CD4-positive, alpha-beta T cell (primary cell): ENCODE measurements at places on chromosomes 5 and 9.

DNA sequence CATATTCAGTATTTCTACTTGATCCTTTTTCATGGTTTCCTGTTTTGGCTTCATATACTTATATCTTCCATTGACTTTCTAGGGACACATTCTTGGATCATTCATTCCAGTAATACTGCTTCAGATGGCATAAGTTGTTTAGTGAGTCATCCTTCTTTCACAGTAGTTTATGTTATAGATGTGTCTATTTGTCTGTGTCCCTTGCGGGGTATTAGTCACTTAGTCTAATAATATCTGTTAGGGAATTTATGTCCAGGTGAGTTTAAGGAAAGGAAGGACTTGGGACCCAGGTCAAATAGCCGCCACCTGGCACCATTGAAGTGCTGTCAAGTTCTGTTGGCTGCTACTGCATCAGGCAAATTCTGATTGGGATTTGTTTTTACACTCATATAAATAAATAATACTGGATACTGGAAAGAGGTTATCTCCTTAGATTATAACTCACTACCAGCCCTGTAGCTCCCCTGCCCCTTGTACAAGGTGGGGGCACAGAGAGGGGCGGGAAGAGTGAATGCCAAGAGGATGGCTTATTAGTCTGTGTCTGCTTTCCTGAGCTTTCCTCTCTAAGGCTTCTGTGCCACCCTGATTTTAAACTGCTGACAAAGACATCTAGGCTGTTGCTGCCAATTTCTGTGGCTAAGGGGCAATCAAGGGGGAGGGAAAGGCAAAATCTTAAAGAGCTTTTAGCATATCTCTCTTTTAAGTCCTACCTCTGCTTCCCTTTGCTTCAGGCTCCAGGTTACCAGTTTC lies 64.9 kb downstream of the CDC42SE2 start:
- peaks cover 31% of the 10 kb centered on the region for H3K4me1 ChIP-seq
- H3K36me3 ChIP-seq = peaks cover 23% of the 10 kb centered on the region
- DNase-seq = no peak
- H3K4me3 ChIP-seq = no peak overlapping the region

DNA sequence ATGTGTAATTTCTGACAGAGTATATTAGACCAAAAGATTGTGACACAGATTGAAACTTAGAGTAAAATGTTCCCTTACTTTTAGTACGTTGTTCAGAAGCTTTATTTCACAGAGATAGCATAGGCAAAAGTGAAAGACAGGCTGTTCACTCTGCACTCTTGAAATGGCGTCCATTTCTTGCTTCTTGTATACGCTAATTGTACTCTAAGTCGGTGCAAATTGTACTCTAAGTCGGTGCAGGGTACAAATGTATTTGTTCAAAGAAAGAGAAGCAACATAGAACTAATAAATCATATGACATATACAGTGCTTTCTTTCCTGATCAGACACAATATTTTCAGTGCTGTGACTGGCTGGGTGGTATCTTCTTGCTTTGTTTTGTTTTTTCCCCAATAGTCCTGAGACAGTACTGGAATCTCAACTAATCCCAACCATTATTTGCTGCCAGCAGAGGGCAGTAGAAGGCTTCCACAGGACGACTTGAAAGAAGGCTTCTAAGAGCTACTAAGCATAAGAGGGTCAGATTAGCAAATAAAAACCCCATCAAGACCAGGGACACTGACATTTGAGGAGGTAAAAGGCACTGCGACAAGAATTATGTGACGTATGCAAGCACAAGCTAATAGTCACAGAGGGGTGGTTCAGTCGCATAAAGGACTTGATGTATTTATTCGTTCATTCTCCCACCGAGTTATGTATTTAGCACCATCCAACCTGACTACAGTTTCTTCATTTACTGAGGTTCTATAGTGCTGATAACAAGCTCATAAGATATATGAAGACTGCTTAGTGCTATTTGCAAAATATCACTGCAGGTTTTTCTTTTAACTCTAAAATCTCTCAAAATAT lies 831.8 kb downstream of the TAF11L14 start:
- no peak overlapping the region for H3K27ac ChIP-seq
- no peak overlapping the region for H3K4me3 ChIP-seq
- DNase-seq = no peak
- H3K36me3 ChIP-seq = no peaks in the 10 kb centered on the region
- no peaks in the 10 kb centered on the region for H3K27me3 ChIP-seq

DNA sequence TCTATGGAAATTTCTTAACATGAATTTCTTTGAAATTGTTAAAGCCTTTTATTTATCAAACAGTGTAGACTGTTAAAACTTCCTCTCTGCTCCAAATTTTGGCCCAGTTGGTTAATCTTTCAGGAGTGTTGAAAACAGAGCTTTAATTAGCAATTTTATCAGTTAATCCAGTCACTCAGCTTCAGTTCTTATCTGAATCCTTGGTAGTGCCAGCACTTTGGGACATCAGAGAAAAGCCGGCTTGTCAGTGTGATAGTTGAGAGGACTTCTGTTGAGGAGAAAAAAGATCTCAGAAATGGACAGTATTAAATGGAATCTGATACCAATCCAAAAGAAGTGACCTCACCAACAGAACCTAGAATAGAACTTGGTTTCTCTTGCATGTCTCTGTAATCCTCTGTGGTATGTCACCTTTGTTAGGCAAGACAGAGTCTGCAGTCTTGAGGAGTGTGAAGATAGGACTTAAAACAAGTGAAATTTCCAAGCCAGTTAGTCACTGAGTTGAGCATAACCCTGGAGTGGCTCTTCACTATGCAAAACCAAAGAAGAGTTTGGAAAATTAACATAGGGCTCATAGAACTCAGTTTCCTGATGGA lies 251.8 kb downstream of the NNT start:
- no peak overlapping the region for H3K4me3 ChIP-seq
- H3K36me3 ChIP-seq = no peaks in the 10 kb centered on the region
- no peaks in the 10 kb centered on the region for H3K27me3 ChIP-seq
- H3K27ac ChIP-seq = no peak overlapping the region
- no peaks in the 10 kb centered on the region for H3K4me1 ChIP-seq
- DNase-seq = no peak

DNA sequence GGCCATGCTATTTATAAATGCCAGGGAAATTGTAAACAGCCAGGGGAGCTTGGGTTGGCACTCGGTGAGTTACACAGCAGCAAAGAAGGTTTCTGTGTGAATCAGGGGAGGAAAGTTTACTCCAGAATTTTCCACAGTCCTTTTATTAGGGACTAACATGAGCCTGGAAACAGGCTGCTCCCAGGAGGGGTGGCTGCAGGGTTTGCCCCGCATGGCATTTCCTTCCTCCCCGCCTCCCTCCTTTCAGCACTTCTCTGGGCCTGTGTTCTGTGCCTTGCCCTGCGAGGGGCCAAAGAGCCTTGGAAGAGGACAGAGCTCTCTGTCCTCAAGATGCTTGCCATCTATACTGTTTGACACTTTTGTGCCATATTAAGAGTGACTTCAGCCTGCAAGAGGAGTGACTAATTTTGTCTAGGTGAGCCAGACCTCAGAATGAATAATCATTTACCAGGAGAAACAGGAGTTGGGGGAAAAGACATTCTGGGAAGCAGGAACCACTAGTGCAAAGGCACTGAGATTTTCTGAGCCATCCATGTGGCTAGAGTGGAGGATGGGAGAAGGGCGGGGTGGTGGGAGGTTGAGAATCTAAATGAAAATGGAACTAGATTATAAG lies 1.8 kb downstream of the GSN start:
- no peak overlapping the region for H3K4me3 ChIP-seq
- peaks cover 19% of the 10 kb centered on the region for H3K4me1 ChIP-seq
- H3K36me3 ChIP-seq = no peaks in the 10 kb centered on the region

- no peaks in the 10 kb centered on the region for H3K27me3 ChIP-seq
- peaks cover 9% of the 10 kb centered on the region for H3K4me1 ChIP-seq
- H3K36me3 ChIP-seq = no peaks in the 10 kb centered on the region
- no peak overlapping the region for H3K27ac ChIP-seq
- no peak overlapping the region for H3K4me3 ChIP-seq
- no peak for DNase-seq
Measured at GRCh38 chr5:172868436-172868923, 34.4 kb downstream of the ERGIC1 start.

- no peak for DNase-seq
- H3K27me3 ChIP-seq = no peaks in the 10 kb centered on the region
- no peak overlapping the region for H3K4me3 ChIP-seq
- H3K27ac ChIP-seq = peak overlapping the region; percentile 49
Measured at GRCh38 chr5:151202381-151203139, 21.3 kb downstream of the CCDC69 start.

DNA sequence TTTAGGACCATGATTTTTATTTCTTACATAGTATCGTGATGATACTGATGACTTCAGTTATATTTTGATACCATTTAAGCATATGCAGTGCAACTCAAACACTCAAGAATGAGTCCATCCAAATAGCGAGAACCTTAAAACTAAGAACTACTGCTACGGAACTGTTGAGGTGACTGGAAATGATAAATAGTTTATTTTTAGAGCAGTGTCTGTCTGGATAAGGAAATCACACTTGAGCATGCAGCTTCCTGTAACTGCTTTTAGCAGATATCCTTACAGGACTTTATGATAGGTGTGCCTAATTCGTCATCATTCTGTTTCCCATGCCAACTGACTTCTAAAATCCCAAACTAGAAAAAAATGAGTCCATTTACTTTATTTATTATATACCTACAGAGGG lies 85.5 kb downstream of the ADGRV1 start:
- no peak overlapping the region for H3K27ac ChIP-seq
- H3K4me1 ChIP-seq = no peaks in the 10 kb centered on the region
- DNase-seq = no peak
- H3K27me3 ChIP-seq = no peaks in the 10 kb centered on the region
- H3K4me3 ChIP-seq = no peak overlapping the region

- H3K27me3 ChIP-seq = no peaks in the 10 kb centered on the region
- peak overlapping the region; percentile 66 for H3K27ac ChIP-seq
- peak overlapping the region; percentile 34 for H3K4me3 ChIP-seq
- peak; percentile 73 for DNase-seq
Measured at GRCh38 chr5:62256161-62257019, 49.6 kb upstream of the KIF2A start.

DNA sequence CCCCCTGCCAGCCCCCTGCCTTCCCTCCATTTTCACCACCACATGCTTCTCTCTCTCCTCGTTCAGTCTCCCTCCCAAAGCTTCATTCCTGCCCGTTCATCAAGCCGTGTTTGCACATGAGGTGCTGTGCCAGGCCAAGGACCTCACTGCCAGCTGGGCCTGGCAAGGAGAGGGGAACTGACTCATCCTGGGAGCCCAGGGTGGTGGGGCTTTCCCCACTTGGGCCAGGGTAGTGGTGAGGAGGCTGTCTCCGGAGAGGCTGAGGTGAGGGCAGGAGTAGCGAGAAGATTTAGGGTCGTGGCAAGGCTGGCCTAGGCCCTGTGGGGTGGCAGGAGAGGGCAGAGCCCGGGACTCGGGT lies 30.4 kb upstream of the NOTCH1 start:
- H3K27me3 ChIP-seq = no peaks in the 10 kb centered on the region
- no peaks in the 10 kb centered on the region for H3K36me3 ChIP-seq
- no peaks in the 10 kb centered on the region for H3K4me1 ChIP-seq
- no peak overlapping the region for H3K27ac ChIP-seq
- DNase-seq = no peak
- H3K4me3 ChIP-seq = no peak overlapping the region

GRCh38 chr9:120156376-120156775 lies 423.6 kb downstream of the CDK5RAP2 start:
- DNase-seq = no peak
- H3K4me3 ChIP-seq = no peak overlapping the region
- no peaks in the 10 kb centered on the region for H3K4me1 ChIP-seq
- no peak overlapping the region for H3K27ac ChIP-seq
- H3K36me3 ChIP-seq = no peaks in the 10 kb centered on the region

- no peaks in the 10 kb centered on the region for H3K27me3 ChIP-seq
- H3K27ac ChIP-seq = no peak overlapping the region
- H3K36me3 ChIP-seq = peaks cover 47% of the 10 kb centered on the region
- H3K4me1 ChIP-seq = peaks cover 25% of the 10 kb centered on the region
Measured at GRCh38 chr9:33472171-33472880, 1.4 kb downstream of the NOL6 start.

DNA sequence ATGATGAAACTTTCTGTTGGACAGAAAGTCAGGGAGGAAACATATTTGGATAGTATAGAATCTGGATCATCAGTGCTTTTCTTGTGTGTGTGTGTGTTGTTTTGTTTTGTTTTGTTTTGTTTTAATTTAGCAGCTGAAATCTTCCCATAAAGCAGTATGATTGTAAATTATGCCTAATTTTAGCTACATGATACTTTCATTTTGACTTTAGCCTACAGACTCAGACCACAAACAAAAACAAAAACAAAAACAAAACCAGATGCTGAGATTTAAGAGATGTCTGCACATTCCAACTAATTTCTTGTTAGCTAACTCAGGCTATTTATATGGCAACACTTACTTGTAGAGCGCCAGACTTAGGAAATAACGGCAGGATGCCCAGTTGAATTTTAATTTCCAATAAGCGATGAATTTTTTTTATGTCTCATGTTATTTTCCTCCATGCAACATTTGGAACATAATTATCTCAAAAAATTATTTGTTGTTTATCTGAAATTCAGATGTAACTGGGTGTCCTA lies 119.5 kb upstream of the TRPC7 start:
- H3K4me1 ChIP-seq = no peaks in the 10 kb centered on the region
- no peak overlapping the region for H3K27ac ChIP-seq
- H3K27me3 ChIP-seq = no peaks in the 10 kb centered on the region
- DNase-seq = no peak

DNA sequence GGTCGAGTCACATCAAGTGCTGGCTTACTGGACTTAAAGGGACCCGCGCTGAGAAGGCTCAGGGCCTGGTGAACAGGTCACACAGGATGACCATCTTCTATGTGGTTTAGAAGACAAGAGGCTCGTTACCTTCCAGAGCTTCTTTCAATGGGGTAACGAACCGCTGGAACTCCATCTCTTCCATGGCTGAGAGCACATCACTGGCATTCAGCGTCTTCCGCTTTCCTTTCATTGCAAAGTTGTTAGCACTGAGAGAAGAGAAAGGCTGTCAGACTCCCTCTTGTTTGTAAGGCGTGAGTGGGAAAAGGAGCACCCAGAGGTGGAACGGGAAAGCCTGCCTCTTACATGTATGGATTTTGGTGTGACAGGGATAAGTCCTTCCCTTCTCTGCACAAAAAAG lies 994 bp downstream of the POLE3 start:
- H3K4me1 ChIP-seq = peaks cover 19% of the 10 kb centered on the region
- DNase-seq = no peak
- H3K27me3 ChIP-seq = no peaks in the 10 kb centered on the region
- H3K27ac ChIP-seq = peak overlapping the region; percentile 94

GRCh38 chr5:58056546-58056945 lies 403.3 kb downstream of the PLK2 start:
- H3K27me3 ChIP-seq = no peaks in the 10 kb centered on the region
- H3K27ac ChIP-seq = no peak overlapping the region
- H3K4me1 ChIP-seq = no peaks in the 10 kb centered on the region
- H3K36me3 ChIP-seq = no peaks in the 10 kb centered on the region

DNA sequence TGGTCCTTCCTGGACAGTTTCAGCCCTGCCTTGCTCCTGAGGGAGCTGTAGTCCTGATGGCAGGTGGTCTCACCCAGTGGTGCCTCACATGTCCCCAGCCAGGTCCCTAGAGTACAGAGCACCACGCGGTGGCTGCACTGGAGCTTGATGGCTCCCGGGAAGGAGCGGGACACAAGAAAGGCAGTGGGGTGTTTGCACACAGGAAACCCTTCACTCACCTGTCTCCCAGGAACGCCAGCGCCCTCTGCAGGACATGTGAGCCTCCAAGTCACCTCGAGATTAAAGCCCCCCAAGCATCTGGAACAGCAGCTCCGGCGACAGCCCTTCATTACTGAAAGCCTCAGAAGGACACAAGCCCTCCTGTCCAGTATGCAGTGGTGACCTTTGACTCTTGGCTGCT lies 19.9 kb upstream of the TMEM250 start:
- no peak overlapping the region for H3K4me3 ChIP-seq
- no peaks in the 10 kb centered on the region for H3K36me3 ChIP-seq
- H3K27me3 ChIP-seq = peaks cover 27% of the 10 kb centered on the region
- peaks cover 4% of the 10 kb centered on the region for H3K4me1 ChIP-seq

GRCh38 chr9:82991671-82992070 lies 71.3 kb downstream of the RASEF start:
- H3K36me3 ChIP-seq = no peaks in the 10 kb centered on the region
- no peaks in the 10 kb centered on the region for H3K4me1 ChIP-seq
- no peak overlapping the region for H3K27ac ChIP-seq
- no peaks in the 10 kb centered on the region for H3K27me3 ChIP-seq
